Neural progenitor cell (in vitro differentiated cells): ENCODE measurements at places on chromosomes 7 and 10.
A peak's percentile ranks its signal among the peaks of the same experiment; 100 is the strongest.

DNA sequence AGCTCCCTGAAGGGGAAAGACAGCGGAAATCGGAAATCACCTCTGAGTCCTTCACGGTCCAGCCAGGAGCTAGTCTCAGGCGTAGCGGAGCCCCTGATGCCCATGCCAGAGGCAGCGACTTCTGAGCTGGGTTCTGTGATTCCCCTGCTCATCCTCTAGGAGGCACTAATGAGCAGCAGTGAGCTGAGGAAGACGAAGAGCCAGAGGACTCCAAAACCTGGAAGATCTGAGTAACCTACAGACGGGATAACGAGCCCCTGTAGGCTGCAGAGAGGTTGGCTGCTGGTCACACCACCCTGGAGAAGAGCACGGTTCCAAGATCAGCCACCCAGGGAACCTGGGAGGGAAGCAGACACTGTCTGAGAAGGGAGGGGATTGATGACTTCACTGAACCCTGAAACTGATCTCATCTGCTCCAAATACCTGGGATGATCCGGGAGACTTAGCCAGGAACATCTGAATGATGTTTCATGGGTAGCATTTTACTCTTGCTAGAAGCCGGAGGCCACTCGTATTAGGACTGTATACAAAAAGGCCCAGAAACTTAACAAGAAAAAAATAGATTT, 304.1 kb downstream of the PAXIP1 start:
- peak; percentile 65 for DNase-seq

DNA sequence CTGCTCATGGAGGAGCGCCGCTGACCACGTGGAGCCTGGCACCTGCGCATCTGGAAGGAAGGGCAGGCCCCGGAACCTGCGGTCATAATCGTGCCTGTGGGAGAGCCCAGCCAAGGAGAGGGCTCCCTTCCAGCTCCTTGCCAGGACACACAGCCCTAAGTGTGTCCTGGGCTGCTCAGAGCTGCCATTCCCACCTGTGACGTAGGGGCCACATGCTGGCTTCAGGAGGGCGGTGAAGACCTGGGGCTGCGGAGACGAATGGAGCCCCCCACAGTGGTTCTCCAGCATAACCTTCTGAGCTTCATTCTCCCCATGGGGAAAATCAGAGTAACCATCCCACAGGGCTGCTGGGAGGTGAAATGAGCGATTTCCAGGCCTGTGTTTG, 127.6 kb upstream of the CHST15 start:
- DNase-seq = no peak

- DNase-seq = no peak
Observed at GRCh38 chr10:60827791-60828488, 49.7 kb downstream of the CDK1 start.

DNA sequence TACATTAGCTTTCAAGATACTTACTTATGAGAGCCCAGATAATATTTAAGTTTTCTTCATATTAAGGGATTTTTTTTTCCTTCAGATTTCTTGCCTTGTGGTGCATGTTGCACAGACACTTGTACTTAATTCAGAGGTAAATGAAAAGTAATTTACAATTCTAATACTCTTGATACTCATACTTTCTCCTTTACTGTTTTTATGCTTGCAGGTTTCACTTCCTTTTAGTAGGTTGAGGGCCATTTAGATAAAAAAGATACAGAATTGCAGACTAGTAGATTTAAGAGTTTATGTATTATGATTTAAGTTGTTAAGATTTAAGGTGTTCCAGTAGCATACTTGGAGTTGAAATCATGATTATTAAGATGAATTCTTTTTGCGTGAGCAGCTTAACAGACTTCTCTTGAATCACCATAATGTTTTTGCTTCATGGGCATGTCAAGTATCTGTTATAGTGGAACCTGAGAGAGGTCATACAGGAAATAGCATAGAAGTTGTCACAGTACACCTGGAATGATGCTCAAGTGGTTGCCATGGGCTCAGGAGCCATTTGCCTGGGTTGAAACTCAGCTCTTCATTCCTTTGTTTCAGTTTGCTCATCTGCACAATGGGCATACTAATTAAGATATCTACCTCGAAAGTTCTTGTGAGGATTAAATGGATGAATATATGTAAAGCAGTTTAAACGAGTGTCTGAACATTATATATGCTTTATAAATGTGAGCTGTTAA, 174.8 kb upstream of the PRPS1L1 start:
- DNase-seq = no peak

- no peak for DNase-seq
Observed at GRCh38 chr10:91711885-91712680, 79.2 kb upstream of the PPP1R3C start.

GRCh38 chr10:22988581-22989360, 60.9 kb downstream of the ARMC3 start:
- peak; percentile 81 for DNase-seq

DNA sequence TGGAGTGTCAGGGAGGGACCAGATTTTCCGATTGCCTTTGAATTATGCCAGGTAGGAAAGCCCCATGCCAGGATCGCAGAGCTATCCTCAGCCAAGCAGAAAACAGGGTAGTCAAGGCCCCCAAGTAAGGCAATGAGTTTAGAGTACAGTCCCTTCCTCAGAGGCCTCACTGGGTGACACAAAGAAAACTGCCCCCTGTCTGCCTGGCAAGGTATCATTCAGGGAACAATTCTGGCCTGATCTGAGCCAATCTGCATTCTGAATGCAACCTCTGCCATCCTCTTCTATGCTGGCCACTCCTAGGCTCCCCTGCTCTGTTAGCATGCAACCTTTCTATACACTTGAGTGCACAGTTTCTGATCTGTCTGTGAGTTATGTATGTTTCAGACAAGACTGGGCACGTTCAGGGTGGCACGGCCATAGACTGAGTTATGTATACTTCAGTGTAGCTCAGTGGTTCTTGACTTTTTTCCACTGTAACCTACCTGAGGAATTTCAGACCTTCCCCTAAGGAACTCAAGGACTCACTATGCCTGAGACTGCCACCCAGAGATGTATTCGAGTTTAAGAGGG, 336.8 kb downstream of the PLXNA4 start:
- DNase-seq = no peak

- DNase-seq = no peak
Observed at GRCh38 chr10:5893321-5893720, 3.3 kb downstream of the FBH1 start.

GRCh38 chr7:111813306-111813705, 251.0 kb upstream of the IMMP2L start:
- DNase-seq = no peak

DNA sequence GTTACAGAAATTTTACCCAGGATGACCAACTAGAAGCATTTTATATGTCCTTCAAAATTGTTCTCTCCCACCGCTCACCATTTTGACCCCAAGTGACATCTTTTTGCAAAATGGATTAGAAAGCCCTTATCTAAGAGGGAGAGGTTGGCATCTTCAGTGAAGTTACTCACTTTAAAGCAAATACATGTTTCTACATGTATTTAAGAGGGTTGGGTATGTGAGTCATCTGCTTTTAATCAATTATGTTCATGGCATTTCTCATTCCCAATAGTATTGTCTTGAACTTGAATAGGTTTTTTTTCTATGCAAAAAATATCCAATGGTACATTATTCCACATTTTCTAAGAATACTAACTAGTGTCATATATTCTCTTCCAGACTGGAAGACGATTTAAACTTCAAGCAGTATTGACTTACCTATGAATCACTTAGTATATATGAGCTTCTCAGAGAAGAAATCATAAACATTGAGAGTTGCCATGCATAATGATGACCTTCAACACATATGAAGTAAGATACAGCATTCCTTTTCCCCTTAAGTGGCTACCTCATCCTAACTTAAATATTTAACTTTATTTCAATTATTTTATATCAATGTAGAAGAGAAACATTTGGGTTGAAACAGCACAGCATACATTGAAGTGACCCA, 132.8 kb downstream of the POLR1F start:
- DNase-seq = no peak

- no peak for DNase-seq
Observed at GRCh38 chr7:122135275-122135674, 8.8 kb downstream of the AASS start.
